NCI-H2227 treated with DMSO at 0.1 percent for 48 hours (cell line): ENCODE measurements at places on chromosomes 11 and 22.

GRCh38 chr22:39658367-39658766, 87.8 kb downstream of the CACNA1I start:
- no peak for DNase-seq

DNA sequence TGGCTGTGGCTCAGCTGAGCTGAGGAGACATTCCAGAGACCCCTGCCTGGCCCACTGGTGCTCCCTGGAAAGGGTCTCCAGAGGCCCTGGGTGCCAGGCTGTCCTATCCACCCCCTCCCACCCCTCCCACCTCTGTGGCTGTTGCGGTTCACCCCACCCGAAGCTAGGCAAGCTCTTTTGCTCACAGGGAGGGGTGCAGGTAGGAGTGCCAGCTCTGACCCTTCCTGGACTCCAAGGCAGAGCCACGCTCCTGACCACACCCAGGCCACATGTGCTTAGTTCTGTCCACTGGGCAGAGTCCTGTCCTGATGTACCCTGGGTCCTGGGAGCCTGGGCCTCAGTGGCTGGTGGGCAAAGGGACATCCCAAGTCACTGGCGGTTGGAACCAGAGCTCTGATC, 16.4 kb downstream of the IL17REL start:
- DNase-seq = no peak

DNA sequence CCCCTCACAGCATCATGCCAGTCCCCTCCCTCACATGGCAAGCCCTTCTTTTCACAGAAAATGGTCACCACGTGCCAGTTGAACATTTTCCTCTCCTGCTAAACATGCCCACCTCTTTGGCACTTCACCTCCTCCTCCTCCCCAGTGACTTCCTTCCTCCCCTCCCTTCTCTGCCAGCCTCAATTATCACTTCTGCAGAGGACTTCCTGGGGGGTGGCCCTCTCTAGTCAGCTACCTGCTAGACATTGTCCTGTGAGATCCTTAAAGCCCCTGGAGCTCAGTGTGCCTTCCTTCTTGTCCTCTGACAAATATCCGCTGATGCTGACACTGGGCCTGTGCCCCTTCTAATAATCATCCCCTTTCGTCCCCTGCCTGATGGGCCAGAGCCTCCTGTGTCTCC, 43.2 kb upstream of the E2F8 start:
- no peak for DNase-seq

GRCh38 chr11:130071211-130071712, 1.6 kb downstream of the APLP2 start:
- DNase-seq = peak; percentile 18

DNA sequence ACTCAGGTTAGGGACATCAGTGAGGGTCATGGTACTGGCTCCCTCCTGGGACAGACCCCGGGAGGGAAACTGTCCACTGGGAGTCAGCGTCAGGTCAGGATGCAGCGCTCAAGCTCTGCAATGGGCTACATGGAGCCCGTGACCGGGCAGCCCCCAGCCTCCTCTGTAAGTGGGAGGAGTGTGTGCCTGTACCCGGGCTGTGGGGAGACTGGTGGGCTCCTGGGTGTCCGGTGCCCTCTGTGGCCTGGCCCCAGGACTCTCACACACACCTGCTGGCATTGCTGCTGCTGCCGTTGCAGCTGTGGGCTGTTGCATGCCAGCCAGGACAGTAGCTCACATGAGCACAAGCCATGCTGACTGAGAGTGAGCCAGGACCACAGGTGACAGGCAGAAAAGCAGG, 630.3 kb downstream of the TBC1D22A start:
- no peak for DNase-seq

- DNase-seq = no peak
Observed at GRCh38 chr22:27323661-27324060, 477.9 kb downstream of the MN1 start.

GRCh38 chr11:21897752-21898151, 295.1 kb upstream of the ANO5 start:
- DNase-seq = no peak

- DNase-seq = no peak
Observed at GRCh38 chr11:118841469-118842242, 42.0 kb upstream of the CXCR5 start.

DNA sequence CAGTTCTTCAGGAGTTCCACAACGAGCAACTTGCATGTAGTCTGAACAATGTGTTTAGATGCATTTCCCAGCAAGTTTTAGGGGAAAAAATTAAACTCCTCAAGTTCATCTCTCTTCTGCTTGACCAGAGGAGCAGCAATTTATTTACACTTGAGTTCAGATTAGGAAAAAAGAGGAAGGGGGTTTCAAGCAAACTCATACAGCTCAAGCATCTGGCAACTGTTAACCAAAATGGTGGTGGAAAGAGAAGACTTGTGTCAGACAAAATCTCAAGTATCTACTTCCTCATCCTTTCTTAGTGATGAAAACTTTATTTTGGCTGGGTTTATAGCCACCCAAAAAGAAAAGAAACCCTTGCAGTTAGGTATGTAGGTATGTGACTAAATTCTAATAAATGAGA, 29.1 kb upstream of the PICALM start:
- DNase-seq = no peak

DNA sequence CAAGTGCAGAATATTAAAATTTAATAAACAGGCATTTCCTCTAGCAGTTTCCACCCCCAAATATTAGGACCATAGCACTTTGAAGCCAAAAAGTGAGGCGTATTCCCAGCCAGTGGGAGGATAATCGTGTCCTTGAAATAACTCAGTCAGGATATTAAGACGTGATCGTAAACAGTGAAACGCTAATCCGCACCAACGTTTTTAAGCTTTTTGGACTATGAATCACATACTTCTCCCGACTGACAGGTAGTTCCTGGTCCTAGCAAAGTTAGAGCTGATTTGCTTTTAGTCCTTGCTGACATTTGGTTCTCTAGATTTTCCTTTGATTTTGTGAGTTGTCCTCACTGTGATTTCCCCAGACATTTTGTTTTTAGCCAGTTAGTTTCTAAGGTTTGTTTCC, 197.1 kb upstream of the ARHGAP20 start:
- no peak for DNase-seq

GRCh38 chr11:93024369-93024768, 54.9 kb downstream of the MTNR1B start:
- DNase-seq = no peak
